ENCODE measurements at places on chromosomes 4 and X. TPM values are rescaled to one million over a fixed set of nuclear protein-coding genes. Genes with fewer than 3 reads are reported as not detected.

BANK1 gene
- 2.4 TPM for total RNA-seq

C1QTNF7 gene
- 1.9 TPM for total RNA-seq

TBC1D8B gene
- 4.2 TPM for total RNA-seq

CAPN6 gene
- total RNA-seq = 0.09 TPM

- no peak for DNase-seq
Measured at GRCh38 chrX:50211510-50211909, 6.9 kb downstream of the CCNB3 start.

DNA sequence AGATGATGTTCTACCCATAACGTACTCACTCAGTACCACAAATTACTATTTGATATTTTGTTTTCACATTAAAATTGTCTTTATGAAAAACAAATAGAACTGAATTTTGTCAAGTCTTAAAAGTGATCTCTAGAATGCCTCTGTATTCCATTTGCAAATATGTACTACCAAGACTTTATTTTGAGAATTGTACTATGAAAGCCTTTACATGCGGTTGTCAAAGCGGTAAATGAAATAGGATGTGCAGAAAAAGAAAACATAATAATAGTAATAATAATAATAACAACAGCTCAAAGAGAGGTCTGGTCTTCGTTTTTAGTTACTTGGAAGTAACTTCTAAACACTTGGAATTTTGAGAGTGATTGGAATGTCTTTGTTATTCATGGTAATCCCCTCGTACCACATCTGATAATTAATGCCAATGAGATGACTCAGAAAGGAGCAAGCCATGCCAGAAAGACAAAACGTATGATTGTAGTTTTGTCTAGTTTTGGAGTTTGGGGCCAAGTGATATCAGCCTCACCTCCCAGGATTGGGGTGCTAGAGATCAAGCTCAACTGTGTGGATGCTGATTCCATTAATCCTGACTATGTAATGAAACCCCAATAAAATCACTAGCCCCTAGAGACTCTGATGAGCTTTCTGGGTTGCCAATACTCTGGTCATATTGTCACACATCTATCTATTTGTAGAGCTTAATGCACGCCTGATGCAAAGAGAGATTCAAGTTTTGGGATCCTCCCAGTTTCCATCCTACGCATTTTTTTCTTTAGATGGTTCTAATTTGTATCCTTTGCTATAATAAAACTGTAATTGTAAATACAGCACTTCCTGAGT lies 20.2 kb upstream of the CTSO start:
- DNase-seq = no peak

DNA sequence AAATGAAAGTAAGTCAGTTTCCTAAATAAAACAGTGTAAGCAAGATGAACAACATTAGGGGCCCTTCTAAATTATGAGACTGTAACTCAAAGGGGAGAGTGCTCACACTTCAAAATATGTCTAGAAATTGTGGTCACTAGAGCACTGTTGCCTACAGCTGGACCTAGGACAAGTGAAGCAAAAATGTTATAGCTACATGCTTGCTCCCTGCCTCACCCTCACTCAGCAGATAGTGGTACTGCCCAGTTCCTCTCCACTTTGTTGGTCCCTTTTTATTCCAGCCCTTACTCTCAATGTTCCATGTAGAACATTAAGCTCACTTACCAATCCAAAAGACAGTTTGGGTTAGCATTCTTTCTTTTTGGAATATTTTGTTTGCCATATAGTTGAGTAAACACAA lies 147.3 kb downstream of the GRIA3 start:
- DNase-seq = no peak

GRCh38 chr4:101197350-101197749 lies 150.0 kb downstream of the PPP3CA start:
- no peak for DNase-seq

DNA sequence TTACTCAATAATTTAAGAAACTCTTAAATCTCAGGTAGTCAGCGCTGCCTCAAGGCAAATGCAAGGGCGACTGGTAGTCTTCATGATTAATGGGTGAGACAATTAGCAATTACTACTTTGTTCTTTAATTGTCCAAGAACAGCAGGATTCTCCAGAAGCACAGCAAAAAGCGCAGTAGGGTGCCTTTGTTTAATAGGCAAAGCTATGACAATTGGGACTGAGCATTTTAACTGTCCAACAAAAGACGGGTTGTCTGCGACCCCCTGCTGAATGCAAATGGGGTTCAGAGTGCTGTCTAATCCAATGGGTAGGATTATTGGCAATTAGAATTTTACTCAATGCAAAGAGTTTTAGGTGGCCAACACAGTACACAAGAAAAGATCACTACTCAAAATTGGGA lies 286.1 kb downstream of the CHIC1 start:
- no peak for DNase-seq

DNA sequence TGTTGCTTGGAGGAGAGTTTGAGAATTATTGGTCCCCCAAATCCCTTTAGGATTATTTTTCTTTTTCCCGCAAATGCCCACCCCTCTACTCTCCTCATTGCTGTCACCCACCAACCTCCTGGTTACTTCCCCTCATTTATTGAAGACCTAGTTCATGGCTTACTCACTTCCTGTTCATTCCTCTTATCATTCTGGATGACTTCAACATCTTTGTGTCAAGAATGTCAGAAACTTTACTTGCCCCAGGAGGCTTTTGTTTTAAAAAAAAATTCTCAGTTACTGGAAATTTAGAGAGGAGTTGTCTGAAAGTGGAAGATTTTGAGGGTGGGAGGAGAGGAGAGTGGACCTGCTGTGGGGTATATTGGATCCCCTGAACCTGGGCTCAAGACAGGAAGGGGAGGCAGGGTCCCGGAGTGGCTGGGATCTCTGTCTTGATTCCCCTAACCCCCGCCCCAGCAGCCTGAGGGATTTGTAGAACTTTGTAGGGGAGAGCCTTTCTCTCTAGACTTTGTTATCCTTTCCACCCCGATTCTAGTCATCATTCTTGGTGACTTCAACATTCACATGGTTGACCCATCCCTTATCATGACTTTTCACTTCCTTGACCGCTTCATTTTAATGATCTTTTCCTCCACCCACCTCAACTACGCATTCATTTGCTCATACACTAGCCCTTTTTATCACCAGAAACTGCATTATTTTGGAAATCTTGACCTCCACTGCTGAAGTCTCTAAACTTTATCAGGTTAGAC lies 69.9 kb upstream of the ESX1 start:
- no peak for DNase-seq

GRCh38 chr4:73311428-73311827 lies 52.8 kb upstream of the ANKRD17 start:
- DNase-seq = no peak

GRCh38 chr4:146842876-146843275 lies 102.8 kb downstream of the TTC29 start:
- DNase-seq = no peak

DNA sequence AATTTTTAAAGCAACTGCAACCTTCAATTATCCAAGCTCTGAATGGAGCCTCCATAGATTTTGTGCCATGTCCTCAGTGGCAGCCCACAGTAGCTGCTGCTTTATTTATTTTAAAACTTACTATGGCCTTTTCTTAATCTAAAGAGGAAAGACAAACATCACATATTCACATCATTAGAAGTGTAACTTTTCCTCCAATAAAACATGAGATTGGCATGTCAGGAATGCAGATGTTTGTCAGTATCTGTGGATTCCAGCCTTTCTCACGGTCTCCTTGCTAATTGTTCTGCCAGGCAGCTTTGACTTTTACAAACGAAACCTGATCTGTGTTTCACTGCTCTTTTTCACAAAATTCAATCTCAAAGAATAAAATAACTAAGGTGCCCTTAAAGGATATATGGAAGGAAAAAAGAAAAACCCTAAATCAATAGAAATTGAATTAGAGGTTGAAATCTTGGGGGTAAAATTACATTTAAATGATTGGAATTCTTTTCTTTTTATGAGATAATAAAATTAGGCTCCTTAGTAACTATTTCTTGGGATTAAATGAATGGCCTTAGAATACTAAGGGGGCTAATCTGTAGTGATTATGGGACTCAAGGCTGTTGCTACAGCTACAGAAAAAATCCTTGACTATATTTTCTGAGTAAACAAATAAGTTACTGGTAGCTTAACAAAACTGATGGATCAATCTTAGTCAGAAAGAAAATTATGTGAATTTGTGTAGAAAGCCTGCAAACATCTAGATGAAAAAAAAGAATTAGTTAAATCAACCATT lies 151.3 kb downstream of the RTL9 start:
- no peak for DNase-seq

DNA sequence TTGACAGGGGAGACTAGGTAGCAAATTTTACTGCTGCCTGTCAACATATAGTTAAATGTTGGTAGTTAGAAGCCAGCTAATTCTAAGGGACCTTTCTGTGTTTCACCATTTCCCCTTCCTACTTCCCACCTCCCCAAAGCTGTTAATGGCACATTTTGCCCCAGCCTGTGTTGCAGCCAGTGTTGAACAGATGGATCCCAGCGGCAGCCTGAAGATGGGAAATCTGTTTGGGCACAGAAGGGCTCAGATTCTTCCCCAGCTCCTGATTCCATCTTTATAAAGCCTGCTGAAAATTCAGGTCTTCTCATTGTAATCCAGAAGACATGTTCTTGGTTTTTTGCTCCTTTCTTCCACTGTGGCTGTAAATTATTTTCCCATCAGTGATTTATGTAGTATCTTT lies 89.0 kb downstream of the SPRY1 start:
- DNase-seq = no peak

DNA sequence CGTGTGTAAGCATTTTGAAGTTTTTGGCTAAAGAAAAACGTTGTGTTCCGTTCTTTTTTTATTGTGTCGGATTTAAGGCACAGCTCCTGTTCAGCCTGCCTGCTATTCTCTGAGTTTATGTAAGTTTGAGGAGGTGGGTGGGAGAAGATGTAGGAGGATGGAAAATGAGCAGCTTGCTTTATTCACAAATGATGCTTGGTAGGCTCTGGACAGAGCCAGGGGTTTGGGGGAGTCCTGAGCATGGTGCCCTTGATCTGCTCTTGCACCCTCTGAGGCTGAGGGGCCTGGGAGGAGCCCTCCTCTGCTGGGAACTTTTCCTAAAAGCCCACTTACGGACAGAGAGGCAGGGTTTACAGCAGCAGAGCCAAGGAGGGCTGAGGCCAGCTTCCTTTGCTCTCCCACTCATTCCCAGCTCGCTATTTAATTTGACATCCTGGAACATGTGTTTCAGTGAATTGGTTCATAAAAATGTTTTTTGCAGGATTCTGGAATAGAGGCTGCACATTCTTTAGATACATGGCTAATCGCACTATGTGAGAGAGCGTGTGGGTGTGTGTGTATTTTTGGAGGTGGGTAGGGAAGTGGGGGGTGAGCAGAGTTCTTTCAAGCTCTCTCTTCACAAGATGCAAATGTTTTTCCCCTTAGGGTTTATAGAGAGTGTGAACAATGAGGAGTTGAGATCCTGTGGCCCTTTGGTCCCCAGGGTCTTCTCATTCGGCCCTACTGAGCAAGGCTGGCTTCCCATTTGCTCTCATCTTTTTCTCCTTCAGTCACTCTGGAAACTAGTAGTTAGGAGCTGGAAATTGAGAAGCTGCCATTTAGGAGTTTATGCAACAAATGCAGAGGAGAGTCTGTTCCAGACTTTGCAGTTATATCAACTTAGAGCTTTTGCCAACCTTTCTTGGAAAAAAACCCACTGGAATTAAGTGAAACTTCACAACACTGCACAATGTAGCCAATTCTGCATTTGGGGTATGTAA lies 32.1 kb downstream of the TMEM131L start:
- no peak for DNase-seq

DNA sequence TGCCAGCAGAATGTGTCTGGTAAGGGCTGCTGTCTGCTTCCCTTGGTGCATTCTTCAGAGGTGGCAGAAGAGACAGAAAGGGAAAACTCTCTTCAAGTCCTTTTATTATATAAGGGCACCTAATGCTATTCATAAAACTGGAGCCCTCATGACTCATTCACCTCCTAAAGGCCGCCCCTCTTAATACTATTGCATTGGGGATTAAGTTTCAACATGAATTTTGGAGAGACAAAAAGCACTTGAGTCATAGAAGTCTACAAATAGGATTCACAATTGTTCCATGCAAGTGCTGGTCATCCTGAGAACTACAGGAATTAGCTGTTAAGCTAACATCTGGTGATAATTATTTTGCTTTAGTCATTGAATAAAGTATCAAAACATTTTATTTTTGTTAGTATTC lies 349.5 kb downstream of the HS3ST1 start:
- no peak for DNase-seq

DNA sequence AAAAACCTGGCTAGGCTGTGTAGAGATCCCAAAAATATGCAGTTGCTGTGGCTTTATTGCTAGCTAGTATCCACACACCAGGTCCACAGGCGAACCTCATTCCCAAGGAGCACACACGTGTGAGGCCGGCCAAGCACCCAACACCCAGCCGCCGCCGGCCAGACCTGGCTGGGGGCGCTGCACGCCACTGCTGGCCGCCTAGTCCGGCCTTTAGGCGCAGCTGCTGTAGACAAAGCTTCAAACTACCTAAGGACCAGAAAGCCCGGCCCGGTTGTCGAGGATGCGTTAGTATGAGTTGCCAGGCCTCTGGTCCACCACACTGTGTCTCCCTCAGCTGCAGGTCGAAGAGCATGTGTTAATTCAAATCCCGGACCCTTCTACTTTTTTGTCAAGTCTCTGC lies 3.1 kb downstream of the POU3F4 start:
- no peak for DNase-seq

Data from left cardiac atrium (tissue), 4 donors.